ENCODE measurements at places on chromosomes 4 and X. TPM values are rescaled to one million over a fixed set of nuclear protein-coding genes. Genes with fewer than 3 reads are reported as not detected.

GRCh38 chr4:132056496-132056895 is 1092.6 kb upstream of the PCDH10 start:
- DNase-seq, result no peak

The KLF8 gene
- total RNA-seq, result 6.3 TPM

DNA sequence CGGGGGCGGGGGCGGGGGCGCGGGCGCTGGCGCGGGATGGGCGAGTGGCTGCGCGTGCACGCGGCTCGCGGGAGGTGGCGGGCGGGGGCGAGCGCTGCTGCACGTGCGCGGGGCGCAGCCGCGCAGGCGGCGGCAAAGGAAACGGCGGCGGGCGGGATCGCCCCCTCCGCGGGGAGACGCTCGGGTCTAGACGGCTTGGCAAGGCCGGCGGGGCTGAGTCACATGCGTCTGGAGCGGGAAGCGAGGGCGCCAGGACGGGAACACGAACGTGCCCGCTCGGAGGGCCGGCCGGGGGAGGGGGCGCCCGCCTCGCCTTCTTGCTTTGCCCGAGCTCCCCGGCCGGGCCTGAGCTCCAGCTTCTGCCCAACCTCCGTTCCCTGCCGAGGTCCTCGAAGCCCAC is 4.3 kb upstream of the HAUS7 start:
- DNase-seq, result peak; percentile 41

The H2BW2 gene
- total RNA-seq, result not detected

The SPIN2A gene
- total RNA-seq, result 0.72 TPM

DNA sequence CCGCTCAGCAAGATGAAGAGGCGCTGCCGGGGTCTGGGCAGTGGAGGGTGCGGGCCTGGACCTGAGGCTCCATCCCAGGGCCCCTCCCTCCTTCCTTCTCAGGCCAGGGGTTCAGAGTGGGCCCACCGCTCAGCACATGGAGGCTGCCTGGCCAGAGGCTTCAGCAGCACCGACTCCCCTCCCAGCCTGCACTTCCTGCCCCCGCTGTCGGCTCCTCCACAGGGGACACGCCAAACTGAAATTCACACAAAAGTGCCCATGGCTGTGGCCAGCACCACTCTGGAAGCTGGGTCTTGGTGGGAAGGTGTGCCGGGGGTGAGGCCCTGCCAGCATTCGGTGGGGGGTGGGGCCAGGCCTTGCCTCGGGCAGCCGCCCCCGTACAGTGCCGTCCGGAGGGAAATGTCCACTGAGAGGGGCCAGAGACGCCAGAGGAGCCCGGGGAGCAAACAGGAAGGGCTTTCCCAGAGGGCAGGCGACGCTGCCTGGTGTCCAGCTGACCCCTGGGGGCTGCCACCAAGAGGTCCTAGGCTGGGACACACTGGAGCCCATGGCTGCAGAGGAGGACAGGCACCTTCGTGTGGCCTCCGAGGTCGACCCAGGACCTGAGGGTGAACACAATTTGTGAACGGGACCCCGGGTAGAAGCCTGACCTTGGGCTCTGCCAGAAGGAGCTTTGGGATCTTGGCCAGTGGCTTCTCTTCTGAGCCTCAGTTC is 84.6 kb upstream of the AFAP1 start:
- no peak for DNase-seq

DNA sequence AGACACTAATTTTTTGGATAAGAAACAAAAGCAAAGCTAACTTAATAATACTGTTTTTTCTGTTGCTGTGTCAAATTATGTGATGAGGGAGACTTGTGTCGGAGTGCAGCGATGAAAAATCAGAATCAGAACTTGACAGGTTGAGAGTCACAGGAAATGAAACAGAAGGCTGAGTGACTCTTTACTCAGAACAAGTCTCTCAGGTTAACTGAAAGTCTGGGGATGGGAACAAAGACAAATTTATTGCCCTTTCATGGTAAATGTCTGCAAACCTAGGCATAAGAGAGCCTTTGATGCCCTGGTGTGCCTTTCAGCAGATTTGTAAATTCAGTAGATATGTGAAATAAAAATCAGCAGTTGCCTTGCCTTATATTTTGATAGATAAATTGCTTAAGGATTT is 96.0 kb downstream of the ADGRL3 start:
- no peak for DNase-seq

Measured in activated T-cell treated with anti-CD3 and anti-CD28 coated beads, Interleukin-2, amount 50 U/mL, for 72 hours (primary cell).